ENCODE measurements at places on chromosomes 7 and 10. TPM values are rescaled to one million over a fixed set of nuclear protein-coding genes. Genes with fewer than 3 reads are reported as not detected.

The RTKN2 gene
- total RNA-seq, result 0.95 TPM

The TMEM270 gene
- 0.22 TPM for total RNA-seq

The NEBL gene
- 7.1 TPM for total RNA-seq

The SDK1 gene
- 0.40 TPM for total RNA-seq

The C10orf143 gene
- total RNA-seq, result 0.66 TPM

The DRGX gene
- total RNA-seq, result not detected

The LRRC4 gene
- total RNA-seq, result not detected

The LMBR1 gene
- 35.4 TPM for total RNA-seq

The HECTD2 gene
- total RNA-seq, result 3.3 TPM

The NKX6-2 gene
- 0.44 TPM for total RNA-seq

The KCND2 gene
- not detected for total RNA-seq

The CCDC136 gene
- 2.2 TPM for total RNA-seq

The SH2D4B gene
- total RNA-seq, result 0.09 TPM

The NXPH1 gene
- not detected for total RNA-seq

The NKX1-2 gene
- not detected for total RNA-seq

The TLX1 gene
- not detected for total RNA-seq

The ZMIZ1 gene
- total RNA-seq, result 45.8 TPM

The AUTS2 gene
- total RNA-seq, result 3.6 TPM

The HPSE2 gene
- not detected for total RNA-seq

The CCDC146 gene
- total RNA-seq, result 0.48 TPM

The ZNF503 gene
- total RNA-seq, result 6.6 TPM

The GRM3 gene
- not detected for total RNA-seq

The ELN gene
- total RNA-seq, result not detected

The PPP1R3A gene
- total RNA-seq, result not detected

The ENO4 gene
- total RNA-seq, result 0.06 TPM

The LIPN gene
- not detected for total RNA-seq

The DPP6 gene
- not detected for total RNA-seq

The SEPHS1 gene
- total RNA-seq, result 66.3 TPM

The HOXA10 gene
- total RNA-seq, result 7.7 TPM

The DDIT4 gene
- 288 TPM for total RNA-seq

The CCL24 gene
- total RNA-seq, result not detected

All from A549 treated with Mapracorat at 1 μM for 4 hours (cell line).